ENCODE measurements at places on chromosomes 7 and 10.

DNA sequence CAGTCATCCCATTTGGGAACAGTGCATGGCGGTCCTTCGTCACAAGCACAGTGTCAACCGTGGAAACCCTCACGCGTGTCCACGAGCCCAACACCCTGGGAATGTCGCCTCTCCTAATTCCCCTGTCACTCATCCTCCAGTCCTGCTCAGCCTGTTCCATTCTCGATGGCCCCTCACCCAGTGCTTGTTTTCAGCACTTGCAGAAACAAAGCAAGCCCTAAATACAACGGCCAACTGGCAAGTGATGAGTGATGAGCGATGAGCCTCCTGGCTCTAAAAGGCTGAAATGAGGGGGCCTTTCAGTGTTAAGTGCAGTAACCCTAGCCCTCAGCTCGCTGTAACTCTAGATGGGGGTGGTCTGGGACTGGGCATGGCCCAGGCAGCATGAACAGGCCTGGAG is 22.6 kb downstream of the NKX2-3 start:
- DNase-seq = no peak

DNA sequence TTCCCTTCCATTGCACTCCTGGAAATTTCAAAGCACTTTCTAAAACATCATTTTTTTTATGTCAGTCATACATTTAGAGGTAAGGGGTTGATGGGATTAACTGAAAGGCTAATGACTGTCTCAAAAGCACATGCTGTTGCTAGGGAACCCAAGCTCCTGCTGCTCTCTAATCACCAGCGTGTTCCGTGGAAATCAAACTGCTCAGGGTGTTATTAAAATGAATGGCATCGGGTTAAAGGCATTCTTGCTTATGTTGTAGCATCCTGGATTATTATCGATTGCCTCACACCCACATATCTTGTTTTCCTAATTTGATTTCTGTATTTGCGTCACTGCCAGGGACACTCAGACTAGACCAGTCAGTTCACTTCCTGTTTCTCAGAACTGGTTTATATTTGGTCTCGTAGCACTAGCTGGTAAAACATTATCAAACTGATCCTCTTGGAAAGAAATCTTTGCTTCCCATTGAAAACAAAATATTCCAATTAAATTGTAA is 216.5 kb upstream of the MKLN1 start:
- DNase-seq = no peak

- no peak for DNase-seq
Measured at GRCh38 chr7:32881074-32881982, 10.2 kb downstream of the KBTBD2 start.

DNA sequence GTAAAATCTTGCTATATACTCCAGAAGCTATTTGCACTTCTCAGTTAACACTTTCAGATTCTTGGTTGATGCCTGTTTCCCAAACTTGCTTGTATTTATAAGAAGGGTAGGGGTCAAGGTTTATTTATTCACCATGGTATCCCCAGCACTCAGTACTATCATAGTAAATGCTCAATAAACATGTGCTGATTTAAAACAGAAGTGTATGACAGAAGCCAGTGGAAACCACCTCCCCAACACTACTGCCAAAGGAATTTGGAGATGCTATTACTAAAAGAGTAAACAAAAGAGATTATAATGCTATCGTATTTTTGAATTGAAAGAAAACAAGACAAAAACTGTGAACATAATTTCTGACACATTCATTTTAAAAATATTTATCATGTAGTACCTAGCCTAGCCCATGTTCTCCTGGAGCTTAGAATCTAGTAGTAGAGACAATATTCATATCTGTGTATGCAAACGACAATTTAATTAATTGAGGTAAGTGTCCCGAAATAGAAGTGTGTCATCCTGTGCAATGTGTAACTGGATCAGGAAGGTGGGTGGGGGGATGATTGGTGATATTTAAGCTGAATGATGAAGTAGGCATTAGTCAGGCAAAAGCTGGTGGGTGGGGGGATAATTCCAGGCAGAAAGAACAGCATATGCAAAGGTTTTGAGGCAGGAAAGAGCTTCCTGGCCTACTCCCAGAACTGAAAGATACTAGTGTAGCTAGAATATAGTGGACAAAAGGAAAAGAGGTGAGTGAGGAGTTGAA is 77.5 kb downstream of the HGF start:
- peak; percentile 72 for DNase-seq

GRCh38 chr7:30617359-30617758 is 22.7 kb downstream of the GARS1 start:
- no peak for DNase-seq

- no peak for DNase-seq
Measured at GRCh38 chr7:43735802-43736603, 6.7 kb upstream of the COA1 start.

GRCh38 chr7:69603351-69603750 is 5.1 kb downstream of the AUTS2 start:
- DNase-seq = no peak

DNA sequence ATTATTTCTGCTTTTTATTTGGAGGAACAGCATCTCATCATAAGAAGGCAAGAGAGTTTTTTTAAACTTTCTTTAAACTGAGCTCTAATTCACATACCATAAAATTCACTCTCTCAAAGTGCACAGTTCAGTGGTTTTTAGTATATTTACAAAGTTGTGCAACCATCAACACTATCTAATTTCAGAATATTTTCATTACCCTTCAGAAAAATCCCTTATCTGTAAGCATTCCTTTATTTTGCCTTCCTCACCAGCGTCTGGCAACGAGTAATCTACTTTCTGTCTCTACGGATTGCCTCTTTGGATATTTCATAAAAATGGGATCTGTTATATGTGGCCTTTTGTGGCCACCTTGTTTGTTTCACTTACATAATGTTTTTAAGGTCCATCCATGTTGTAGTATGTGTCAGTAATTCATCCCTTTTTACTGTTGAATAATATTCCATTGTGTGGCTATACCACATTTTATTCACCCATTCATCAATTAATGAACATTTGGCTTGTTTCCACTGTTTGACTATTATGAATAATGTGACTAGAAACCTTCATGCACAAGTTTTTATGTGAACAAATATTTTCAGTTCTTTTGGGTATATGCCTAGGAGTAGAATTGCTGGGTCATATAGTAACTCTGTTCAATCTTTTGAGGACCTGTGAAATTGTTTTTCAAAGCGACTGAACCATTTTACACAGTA is 181.5 kb downstream of the TRIL start:
- no peak for DNase-seq

DNA sequence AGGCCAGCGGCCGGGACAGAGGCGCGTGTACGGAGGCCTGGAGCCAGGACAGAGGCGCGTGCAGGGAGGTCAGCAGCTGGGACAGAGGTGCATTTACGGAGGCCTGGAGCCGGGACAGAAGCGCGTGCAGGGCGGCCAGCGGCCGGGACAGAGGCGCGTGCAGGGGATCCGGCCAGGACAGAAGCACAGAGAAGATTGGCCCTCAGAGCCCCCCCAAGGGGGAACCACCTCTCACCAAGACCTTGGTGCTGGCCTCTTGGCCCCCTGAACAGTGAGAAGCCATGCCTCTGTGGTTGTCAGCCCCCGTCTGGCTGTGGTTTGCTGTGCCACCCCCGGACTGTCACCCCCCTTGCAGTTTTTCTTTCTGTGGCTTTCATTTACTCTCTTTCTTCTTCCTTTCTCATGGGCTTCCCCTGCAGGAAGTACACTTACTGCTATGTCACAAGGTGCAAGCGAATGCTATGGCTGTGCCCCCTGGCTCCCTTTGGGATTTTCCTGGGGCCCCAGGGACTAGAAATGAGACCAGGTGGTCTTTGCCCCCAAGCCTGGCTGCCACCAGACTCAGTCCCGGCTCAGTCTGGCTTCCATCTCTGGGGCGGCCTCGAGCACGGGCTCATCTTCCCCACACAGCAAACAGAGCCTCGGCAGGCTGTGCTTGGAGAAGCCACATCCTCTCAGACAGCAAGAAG is 41.1 kb downstream of the INSIG1 start:
- DNase-seq = no peak

- DNase-seq = no peak
Measured at GRCh38 chr10:34240039-34240438, 575.1 kb downstream of the PARD3 start.

GRCh38 chr10:17077346-17077781 is 52.2 kb downstream of the CUBN start:
- no peak for DNase-seq

GRCh38 chr10:91434041-91434440 is 23.9 kb downstream of the HECTD2 start:
- DNase-seq = no peak

DNA sequence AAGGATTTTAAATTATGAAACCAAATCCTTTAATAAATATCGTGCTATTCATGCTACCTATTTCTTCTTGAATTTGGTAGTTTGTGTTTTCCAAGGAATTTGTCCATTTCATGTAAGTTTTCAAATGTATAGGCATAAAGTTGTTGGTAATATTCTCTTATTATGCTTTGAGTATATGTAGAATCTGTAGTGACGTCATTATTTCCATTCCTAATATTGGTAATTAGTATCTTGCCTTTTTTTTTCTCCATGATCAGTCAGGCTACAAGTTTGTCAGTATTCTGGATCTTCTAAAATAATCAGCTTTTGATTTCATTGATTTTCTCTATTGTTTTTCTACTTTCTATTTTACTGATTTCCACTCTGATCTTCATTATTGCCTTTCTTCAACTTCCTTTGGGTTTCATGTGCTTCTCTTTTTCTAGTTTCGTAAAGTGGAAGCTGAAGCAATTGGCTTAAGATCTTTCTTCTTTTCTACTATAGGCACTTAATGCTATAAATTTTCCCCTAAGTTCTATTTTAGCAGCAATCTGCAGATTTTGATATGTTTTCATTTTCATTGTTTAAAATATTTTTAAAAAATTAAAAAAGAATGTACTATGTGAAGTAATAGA is 156.5 kb upstream of the HDAC9 start:
- DNase-seq = no peak

DNA sequence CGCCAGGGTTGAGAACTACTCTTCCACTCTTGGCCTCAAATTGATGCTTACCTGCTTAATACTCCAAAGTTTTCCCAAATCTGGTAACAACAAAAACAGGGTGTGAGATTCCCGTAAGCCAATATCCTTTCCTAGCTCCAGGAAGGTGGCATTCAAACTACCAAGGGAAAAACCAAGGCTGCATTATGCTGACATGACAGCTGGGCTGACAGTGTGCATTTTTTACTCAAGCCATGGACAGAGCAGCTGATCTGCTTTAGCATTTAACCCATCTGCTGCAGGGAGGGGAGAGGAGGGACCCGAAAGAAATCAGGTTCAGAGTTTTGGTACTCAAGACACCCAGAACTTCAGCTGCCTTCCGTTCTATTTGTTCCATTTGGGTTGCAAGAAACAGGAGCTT is 49.8 kb upstream of the RAPGEF5 start:
- DNase-seq = no peak

DNA sequence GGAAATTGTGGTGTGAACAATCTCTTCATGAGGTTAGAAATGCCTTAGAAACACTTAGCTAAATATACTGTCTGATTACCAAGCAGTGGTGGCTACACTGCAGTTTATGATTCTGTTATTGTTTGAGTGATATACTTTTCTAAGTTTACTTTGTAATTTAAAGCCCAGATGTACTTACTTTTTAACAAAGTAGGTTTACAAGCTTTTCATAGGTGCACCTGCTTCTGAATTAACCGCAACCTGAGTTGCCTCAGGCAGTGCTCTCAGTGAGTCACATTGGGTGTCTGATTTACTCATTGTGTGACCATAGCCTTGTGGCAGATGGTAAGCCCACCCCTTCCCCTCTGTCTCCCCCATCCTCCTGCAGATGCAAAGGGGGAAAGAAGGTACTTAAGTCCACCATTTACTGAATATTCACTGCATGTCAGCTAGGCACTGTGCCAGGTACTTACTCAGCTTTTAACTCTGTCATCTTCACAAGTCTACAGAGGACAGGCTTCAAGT is 9.0 kb downstream of the MTURN start:
- no peak for DNase-seq

DNA sequence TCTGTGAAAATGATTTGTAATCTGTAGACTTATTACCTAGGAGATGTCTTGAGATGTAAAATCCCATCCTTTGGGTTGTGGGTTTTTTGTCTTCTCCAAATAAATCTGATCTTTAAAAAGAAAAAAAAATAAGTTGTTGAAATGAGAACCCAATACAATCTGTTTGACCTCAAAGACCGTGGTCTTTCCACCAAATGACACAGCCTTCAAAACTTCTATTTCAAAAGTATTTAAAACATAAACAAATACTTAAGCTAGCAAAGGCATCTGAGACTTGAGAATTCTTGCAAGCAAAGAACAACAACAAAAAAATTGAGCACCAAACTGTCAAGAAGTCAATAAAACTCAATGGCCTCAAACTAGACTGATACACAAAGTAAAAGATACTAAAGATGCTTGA is 67.9 kb upstream of the HECW1 start:
- no peak for DNase-seq

DNA sequence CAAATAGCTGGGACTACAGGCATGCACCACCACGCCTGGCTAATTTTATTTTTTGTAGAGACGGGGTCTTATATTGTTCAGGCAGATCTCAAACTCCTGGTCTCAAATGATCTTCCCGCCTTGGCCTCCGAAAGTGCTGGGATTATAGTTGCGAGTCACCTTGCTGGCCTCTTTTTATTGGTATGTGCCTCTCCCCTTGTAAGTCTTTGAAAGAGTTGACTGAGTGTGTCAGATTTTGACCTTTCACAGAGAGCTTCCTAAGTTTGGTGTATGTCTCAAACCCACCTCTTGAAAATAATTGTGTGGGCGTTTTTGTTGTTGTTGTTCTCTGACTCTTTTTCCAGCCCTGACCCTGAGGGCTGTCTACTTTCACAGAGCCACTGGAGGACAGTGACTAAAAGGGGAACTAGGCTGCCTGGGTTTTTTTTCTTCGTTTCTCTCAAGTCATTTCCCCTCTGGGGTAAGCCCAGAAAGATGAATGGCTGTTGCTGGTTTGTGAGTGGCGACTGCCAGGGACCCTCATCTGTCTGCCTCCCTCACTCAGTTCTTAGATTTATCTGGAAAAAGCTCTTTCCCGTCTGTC is 262.8 kb downstream of the ZEB1 start:
- DNase-seq = no peak

DNA sequence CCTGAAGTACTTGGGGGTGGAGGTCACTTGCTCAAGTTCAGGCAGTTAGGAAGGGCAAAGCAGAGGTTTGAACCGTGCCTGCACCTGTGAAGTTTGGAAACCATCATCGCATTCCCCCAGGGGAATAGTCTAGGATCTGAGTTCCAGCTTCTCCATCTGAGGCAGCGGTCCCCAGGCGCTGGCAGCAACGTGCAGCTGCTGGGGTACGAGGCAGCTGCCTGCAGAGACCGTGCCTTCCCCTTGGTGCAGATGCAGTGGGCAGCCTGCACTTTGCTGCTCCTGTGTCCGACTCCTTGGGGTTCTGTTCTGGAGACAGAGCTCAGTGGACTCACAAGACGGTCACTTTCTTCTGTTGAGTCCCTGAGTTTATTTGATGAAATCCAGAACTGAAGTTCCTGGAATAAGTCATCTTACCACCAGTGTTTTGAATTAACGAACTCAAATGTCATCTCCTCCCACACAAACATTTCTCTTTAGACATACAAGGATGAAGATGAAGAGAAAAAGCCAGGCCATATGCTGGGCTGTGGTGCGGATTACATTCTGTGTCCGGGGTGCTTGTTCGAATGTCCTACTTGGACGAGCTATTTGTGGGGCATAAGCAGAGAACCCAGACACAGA is 19.9 kb upstream of the GIMAP8 start:
- DNase-seq = no peak

- no peak for DNase-seq
Measured at GRCh38 chr10:24650669-24651391, 72.9 kb downstream of the ARHGAP21 start.
